DND-41 (cell line): ENCODE measurements at places on chromosomes 7 and 10.

GRCh38 chr7:131182446-131183058 is 145.1 kb upstream of the MKLN1 start:
- DNase-seq: no peak

DNA sequence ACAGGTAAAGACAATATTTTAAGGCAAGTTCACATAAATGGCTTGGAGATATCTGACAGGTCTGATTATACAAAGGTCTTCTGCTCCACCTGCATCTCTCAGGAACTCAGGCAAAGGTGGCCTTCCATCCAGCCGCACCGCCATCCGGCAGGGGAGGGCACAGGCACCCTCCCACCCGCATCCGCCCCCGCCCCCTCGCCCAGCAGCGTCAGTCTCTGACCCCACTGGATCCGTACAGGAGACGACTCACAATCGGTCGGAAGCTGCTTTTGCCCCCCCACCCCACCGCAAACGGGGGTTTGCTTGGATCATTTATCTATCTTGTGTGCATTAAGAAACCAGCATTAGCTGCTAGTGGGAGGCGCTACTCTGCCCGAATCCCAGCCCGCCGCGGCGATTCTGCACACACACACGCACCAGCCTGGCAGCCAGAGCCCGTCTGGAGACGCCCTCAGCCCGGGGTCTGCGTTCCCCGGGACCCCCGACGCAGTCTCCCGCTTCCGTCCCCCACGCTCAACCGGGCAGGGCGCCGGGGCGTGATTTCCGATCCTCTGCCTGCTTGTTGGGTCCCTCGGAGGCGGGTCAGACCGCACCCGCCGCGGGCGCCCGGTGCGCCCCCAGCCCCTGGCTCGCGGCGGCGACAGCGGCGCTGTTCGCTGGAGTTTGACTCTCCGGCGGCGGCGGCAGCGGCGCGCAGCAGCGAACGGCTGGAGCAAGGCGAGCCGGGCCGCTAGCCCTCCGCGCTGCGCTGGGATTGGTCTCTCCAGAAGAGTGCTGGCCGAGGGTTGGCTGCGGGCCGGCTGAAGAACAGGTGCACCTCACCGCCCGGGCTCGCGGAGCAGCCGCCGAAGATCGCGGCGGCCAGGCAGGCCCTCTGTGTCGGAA is 820 bp upstream of the NRG3 start:
- no peak for DNase-seq

- no peak for DNase-seq
These were observed 282.0 kb upstream of the AKR1E2 start for GRCh38 chr10:4543938-4544533.

GRCh38 chr7:47685151-47685550 is 103.2 kb upstream of the TNS3 start:
- DNase-seq: no peak

DNA sequence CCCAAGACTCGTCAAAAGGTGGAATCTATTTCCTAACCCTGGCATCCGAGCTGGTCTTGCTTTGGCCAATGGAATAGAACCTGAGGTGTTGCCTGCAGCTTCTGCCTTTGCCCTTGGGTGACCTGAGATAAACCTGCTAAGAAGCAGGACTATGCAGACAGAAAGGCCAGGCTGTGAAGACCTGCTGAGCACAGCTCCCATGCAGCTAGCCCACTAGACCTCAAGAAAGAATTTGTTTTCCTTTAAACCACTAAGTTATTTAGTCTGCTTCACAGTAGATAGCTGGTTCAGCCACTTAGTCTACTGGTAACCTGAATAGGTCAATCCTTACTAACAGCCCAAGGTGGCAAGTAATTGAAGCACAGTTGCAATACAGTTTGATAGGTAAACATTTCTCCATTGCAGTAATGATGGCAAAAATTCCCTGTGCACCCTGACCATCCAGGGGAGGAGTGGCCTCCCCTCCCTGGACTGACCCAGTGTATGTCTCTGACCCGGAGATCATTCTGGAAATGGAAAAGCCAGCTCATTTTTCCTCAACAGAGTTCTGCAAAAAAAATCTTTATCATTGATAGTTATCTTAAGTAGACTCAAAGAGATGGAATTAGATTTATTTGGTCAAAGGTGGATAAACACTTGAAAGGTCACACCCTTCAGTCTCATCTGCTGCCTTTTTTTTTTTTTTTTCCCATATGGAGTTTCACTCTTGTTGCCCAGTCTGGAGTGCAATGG is 20.0 kb downstream of the TNS3 start:
- DNase-seq: no peak

GRCh38 chr10:69461243-69462025 is 10.2 kb downstream of the TSPAN15 start:
- DNase-seq: no peak

DNA sequence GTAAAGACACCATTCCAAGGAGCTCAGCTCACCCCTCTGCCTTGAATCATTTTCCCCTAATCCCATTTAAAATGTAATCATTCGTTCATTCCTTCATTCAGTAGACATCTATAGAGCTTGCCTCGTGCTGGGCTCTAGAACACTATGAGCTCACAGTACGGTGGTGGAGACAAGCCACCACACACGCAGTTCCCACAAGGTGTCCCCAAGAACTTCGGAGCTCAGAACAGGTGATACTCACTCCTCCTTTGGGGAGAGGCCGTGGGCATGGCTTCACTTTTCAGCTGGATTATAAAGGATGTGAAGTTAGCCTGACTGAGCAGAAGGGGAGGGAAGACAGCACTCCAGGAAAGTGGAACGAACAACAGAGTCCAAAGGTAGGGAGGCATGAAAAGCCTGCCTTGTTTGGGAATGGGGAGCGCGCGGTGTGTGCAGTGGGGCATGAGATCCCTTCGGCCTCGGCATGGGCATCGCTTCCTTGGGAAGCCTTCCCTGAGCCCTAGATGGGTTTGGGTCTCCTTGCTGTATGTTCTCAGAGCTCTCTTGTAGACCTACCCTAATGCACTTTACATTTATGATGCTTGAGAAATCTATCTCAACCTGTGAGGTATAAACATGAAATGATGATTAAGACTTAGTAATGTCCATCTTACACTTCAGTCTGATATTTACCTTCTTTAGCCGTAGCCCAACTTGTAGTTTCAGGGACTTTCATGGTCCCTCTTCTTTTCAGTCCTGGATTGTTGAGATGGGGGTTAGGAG is 809 bp upstream of the OGA start:
- no peak for DNase-seq

DNA sequence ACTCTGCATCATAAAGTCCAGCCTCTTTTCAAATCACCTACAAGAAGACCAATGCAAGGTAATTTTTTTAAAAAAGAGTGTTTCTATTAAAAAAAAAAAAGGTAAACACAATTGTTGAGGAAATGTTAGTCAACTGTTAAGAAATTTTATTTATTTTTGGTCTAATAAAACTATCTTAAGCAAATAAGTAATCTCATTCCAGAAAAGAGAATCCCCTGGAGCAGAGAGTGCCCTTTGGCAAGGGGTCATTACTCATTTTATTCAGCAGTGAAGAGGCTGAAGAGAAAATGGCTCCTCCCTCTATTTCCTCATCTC is 63.4 kb upstream of the GSDME start:
- no peak for DNase-seq

DNA sequence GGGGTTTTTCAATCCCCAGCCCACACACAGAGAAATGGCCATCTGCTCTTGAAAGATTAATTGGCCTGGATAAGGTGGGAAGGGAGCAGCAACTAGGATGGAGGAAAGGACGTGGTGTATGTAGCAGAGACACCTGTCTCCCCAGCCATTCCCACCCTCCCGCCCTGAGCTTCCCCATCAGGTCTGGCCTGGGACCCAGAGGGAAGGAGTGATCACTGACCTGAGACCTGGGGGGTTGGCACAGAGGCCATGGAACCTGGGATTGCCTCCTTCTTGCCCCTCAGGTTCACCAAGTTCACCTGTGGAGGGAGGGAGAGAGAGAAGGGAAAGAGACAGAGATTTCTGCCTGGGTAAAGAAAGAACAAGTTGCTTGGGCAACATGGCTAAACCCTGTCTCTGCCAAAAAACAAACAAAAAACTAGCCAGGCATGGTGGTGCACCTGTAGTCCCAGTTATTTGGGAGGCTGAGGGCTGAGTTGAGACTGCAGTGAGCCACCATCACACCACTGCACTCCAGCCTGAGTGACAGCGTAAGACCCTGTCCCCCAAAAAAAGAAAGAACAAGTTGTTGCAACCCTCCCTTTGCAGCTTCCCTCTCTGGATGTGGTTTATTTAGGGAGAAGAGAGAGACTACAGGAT is 11.3 kb upstream of the TRPV6 start:
- DNase-seq: no peak

DNA sequence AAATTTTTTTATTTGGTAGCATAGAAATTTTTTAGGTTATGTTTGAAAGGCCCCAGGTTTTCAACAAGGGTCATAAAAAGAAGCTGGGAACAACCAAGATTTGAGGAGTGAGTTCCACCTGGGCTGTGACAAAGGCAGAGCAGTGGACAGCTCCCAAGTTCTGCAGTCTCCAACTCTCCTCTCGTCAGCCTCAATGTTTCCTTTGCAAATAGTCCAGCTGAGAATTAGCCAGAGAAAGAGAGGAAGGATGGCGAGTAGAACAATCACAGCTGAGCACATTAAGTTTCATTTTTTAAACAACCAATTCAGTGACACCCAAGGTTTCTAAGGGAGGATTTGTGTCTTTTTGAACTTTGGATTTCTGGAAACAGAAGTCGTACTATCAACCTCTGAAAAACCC is 143.2 kb downstream of the NRCAM start:
- DNase-seq: no peak

DNA sequence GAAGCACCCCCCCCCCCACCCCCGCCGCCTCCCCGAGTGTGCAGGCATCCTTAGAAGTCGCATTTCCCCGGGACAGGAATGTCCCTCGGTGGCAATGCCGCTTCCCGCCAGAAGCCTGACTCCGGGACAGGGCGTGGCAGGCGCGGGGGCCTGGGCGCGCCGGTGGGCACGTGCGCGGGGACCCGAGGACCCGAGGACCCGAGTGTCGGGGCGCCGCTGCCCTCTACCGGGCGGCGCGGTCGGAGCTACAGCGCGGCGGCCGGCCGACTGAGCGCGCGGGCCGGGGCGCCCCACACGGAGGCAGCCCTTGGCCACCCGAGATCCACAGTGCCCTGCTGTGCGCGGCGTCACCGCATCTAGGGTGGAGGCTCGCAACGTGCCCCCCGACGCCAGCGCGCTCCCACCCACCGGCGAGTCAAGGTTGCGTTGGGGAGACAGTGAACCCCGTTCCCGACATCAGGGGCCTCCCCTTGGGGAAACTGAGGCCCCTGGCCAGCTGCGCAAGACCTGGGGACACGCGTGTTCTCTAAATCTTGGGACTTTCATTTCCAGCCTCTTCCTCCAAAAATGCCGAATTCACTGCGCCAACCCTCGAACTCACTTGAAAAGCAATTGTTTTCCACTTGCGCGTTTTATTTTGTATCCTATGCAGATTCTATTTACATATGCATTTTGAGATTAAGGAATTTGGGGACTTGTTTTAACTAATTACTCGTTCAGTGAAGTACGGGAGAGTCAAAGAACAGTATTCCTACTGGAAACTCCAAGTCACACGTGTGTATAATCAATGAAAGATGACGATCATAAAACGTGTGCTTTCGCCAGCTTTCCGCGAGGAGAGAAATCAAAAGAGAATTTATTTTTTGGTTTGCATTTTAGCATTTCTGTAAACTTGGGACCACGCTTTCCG is 3.1 kb upstream of the CUX1 start:
- DNase-seq: peak; percentile 71

DNA sequence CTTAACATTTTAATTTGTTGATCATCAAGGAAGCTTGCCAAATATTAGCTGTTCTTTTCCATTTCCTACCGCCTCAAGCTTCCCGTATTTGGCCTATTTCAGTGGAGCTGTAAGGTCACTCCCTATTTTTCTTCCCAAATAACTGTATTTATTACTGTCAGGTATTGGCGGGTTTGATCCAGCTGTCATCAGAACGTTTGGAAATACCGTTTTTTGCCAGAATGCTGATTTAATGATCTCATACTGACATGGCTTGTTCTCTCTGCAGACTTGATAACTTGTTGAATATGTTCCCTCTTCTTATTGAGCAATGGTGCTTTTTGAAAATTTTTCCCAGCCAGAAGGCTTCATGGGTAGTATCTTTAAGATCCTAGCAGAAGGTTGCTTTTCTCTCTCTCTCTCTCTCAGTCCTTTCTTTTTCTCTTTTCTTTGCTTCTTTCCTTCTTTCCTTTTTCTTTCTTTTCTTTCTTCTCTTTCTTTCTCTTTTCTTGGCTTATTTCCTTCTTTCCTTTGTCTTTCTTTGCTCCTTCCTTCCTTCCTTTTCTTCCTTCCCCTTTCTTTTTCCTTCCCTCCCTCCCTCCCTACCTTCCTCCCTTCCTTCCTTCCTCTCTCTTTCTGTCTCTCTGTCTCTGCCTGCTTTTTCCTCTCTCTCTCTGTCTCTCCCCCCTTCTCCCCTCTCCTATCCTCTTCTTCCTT is 42.1 kb downstream of the CUX1 start:
- DNase-seq: no peak

DNA sequence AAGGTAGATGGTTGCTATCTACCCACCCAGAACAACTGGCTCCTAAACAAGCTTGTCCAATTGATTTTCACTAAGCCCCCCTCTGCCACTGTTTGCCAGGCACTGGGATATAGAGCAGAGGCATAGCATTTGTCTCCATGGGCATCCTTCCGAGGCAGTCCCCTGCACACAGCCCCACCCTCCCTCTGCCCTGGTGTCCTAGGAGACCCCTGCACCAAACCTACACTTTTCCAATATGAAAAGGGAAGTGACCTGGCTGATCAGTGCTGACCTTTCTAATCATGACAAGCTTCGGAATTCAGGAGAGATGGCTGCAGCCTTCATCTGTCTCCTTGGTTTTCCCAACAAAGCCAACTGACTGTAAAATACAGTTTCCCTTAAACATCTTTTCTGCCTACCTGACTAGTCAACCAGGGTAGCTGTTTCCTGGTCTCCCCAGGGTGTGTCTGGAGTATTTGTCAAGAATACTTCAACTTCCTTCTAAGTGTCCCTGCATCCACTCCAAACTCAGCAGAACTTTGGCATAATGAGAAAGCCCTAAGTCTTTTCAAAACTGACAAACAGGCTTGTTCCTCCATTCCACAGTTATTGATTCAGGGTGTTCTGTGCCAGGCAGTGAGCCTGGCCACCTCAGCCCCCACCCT is 7.6 kb upstream of the SLC18A3 start:
- no peak for DNase-seq

DNA sequence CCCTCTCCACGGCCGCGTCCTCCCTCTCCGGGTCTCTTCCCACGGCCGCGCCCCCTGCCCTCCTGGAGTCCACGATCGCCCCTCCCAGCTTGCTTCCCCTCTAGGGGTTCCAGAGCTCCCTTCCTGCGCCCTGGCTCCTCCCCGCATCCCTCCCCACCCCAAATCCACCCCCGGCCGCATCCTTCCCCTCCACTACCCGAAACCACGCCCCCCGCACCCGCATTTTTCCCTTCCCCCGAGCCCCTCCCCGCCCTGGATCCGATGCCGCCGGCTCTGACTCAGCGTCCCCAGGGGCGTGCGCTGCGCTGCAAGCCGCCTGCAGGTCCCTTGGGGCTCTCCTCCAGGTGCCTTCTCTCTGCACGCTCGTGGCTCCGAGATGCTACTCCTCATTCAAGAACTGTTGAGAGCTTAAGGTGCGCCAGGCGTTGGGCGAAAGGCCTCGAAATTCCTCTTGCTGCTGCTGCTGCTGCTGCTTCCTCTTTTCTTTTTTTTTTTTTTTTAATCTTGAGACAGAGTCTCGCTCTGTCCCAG is 372 bp upstream of the TMEM130 start:
- DNase-seq: peak; percentile 82
